ENCODE measurements at places on chromosomes 1 and 21.

DNA sequence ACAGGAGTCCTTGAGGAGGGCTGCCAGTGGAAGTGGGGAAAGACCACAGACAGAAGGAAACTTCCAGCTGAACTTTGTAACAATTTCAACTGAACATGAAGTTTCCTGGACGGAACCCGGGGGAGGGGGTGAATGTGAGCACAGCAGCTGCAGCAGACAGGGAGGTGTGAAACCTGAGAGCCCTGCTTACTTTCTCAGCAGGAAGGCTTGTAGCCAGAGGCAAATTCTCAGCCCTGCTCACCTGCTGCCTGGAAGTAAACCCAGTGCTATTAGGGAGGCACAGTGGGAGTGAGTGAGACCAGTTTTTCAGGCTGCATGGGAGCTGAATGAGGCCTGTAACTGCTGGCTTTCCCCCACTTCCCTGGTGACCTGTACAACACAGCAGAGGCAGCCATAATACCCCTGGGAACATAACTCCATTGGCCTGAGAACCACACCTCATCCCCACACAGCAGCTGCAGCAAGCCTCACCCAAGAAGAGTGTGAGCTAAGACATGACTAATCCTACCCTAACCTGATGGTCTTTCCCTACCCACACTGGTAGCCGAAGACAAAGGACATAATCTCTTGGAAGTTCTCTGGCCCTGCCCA lies 9.6 kb upstream of the SPRR2F start:
- DNase-seq: no peak

- no peak for DNase-seq
Measured at GRCh38 chr1:200530623-200531261, 89.8 kb downstream of the KIF14 start.

DNA sequence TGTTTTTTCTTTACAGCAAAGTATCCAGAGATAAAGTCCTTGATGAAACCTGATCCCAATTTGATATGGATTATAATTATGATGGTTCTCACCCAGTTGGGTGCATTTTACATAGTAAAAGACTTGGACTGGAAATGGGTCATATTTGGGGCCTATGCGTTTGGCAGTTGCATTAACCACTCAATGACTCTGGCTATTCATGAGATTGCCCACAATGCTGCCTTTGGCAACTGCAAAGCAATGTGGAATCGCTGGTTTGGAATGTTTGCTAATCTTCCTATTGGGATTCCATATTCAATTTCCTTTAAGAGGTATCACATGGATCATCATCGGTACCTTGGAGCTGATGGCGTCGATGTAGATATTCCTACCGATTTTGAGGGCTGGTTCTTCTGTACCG lies 6.5 kb downstream of the DEGS1 start:
- DNase-seq: no peak

- DNase-seq: no peak
Measured at GRCh38 chr21:26784974-26785373, 60.2 kb downstream of the ADAMTS1 start.

DNA sequence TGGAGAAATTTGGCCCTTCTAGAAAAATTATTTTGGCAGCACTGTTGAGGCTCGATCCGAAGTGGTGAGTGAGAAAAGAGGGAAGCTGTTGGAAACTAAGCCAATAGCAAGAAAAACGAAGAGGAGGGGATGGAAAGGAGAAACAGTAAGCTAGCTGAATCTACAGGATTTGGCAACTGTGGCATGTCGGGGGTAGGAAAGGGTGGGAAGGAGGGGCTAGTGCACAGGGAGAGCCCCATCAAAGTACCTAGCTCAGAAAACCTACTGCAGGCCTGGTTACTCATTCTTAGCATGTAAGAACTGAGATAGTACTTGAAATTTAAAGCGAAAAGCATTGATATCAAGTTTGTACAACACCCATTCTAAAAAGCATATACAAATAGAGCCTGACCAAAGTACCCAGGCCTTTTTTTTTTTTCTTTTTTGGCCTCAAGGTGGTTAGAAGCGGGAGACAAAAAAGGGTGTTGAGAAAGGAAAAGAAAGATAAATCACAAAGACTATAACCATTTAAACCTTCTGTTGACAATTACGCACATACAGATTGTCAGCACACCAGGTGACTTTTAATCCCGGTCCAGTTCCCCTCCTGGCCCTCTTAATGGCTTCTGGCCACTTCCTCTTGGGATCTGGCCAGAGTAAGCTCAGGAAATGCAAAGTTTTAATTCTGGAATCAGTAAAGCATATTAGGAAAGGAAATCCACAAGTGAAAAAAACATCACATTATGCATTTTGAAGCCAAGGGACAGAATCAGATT lies 50.4 kb downstream of the SLC16A1 start:
- no peak for DNase-seq

DNA sequence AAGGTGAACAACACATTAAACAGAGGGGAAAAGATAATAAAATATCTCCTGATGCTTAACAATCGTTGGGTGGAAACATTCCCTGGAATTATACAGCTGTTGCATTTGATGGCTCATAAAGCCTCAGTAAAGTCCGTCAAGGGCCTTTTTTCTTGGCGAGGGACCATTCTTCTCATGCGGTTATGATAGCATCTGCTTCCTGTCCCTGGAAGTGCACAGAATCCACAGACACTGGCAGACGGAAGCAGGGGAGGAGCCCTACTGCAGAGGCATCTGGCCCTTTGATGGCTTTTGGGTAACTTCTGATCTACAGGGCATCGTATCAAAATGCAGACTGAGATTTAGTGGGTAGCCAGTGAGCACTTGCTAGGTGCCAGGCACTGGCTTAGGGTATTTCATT lies 286.9 kb downstream of the KIF26B start:
- no peak for DNase-seq

DNA sequence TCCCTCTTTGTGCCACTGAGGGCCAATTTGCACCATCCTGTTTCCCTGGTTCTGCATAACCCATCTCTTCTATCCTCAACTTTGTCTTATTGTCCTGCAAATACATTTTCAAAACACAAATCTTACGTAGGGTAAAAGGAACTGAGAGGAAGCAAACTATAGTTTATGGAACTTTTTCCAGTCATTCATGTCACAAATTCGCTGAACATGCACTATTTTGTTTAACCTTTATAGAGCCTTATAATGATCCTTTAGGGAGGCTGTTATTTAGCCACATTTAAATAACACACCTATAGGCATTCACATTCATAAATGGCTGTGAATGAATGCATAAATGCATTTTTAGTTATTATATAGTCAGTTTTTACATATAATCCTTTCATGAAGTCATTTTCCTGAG lies 85.0 kb downstream of the PLPPR5 start:
- no peak for DNase-seq

DNA sequence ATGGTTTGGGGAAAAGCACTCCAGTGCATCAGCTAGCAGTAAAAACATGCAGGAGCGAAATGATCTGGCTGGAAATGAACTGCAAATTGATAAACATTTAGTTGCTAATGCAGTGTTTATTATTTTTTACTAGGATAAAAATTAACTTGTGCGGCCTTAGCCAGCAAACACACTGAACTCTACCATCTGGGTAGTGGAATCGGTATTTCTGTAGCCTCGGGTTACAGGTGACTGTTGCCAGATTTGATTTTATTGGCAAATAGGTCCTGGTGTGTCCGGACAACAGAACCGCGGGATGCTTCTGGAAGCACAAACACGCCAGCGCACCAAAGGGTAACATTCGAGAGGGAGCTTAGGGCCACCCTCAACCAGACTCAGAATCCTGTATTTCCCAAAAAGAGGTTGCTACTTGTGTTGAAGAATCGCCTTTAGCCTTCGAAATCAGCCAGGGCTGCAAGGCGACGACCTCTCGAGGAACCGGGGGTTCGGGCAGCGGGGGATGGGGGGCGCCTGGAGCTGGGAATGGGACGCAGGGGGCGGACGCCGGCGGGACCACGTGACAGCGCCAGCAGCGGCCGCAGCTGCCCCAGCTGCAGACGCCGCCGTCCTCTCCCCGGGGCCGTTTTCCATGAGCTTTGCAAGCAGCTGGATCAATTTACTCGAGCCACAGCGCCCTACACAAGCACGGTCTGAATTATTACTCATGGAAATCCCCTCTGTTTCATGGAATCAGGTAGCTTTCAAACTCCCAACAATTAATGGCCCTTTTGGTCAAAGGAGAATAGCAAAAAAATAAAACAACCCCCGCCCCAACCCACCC lies 158.8 kb downstream of the TOMM20 start:
- no peak for DNase-seq

GRCh38 chr1:26288311-26288941 lies 8.5 kb downstream of the SH3BGRL3 start:
- no peak for DNase-seq

GRCh38 chr1:79232818-79233217 lies 226.3 kb upstream of the ADGRL4 start:
- no peak for DNase-seq

DNA sequence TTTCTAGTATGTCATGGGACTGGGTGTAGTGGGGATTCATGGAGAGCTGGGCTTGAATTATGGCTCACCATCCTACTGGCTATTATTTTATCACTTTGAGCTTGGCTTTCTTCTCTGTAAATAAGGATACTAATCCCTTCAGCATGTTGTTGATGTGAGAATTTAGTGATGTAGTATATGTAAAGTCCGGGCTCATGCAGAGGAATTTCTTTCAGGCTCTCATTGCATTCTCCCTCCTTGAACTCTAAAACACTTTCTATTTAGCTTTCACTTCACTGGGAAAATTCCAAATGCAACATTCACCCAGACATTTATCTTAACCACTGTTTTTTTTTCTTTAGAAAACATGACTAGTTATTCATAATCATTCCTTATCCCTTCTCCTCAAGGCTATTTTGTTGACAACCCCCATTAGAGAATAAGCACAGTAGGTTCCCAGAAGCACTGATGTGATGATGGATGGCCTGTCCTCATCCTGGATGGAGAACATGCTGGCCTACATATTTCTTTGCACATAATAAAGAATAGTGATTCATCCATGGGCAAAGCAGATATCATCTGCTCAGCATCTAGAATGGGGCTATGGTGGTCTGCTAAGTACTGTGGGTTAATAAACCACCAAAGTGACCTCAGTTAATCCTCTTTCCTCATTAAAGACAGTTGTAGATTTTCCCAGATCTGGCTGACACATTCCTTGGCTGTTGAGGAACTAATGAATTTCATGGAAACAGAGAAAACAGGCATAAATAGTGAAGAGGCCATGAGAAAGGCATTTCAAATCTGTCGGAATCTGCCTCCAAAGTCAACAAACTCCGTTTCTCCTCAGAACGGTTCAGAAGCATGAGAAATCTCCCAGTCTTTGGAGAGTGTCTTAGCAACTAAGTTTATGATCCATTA lies 68.0 kb upstream of the CYP2J2 start:
- no peak for DNase-seq

DNA sequence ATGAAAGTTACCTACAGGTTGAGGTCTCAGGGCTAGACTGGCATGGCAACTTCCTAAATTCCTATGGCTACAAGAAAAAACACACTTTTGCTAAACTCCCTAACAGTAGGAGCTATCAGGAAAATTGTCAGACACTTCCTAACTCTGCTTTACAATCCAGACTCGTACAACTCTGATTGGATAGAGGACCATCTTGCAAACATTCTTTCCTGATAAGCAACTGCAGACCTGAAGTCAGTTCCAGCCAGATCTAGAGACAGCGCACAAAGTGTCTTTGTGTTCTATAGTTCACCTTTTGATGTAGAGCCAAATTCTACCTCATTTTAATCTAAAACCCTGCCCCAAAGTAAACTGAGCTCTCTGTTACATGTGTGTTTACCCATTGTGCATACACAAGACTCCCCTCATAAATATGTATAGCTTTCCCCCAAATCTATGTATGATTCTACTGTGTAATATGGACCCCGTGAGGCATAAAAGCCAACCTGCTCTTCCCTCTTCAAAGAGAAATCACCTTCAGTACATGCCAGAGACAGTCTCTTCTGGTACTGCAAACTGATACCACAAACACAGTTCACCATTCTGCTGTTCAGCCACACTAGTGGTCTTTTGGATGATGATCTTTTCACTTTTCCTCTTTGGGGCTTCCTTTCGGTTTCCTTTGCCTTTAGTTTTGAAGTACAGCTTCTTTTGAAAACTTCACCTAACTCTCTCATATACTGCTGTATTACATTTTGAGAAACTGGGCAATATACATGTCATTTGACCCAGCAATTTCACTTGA lies 21.7 kb downstream of the ZP4 start:
- DNase-seq: no peak

GRCh38 chr1:62325081-62325480 lies 5.8 kb upstream of the KANK4 start:
- DNase-seq: no peak

DNA sequence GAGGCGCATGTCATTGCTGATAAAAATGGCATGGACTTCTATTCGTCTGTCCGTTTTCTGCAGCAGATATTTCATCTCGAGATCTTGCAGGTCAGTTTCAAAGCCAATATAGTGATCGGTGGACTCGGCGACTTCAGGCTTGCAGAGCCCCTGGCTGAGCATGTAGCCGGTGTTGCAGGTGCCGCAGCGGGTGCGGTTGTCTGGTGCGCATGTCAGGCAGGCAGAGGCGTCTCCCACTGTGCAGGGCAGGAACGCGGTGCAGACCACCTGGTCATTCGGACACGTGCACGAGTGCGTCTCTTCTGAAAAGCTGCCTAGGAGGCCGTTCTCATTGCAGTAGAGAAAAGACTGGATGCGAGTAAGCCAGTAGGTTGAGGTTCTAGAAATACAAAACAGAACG lies 378.9 kb downstream of the BRINP3 start:
- DNase-seq: no peak

DNA sequence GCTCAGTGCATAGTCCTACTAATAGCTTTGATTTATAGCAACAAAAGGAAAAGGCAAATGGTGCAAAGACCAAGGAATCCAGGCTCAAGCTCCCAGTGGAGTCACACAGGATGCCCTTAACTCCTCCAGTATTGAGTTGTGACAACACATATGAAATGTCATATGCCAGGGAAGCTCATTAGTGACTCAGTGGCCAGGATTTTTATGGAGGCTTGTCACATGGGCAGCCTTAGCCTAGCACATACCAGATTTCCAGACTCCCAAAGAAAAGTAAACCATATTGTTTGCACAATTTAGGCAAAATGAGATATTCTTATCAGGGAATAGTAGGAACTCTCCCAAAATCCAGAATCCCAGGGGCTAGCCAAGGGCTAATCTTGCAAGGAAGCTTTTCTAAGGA lies 129.2 kb downstream of the MAGI3 start:
- no peak for DNase-seq

DNA sequence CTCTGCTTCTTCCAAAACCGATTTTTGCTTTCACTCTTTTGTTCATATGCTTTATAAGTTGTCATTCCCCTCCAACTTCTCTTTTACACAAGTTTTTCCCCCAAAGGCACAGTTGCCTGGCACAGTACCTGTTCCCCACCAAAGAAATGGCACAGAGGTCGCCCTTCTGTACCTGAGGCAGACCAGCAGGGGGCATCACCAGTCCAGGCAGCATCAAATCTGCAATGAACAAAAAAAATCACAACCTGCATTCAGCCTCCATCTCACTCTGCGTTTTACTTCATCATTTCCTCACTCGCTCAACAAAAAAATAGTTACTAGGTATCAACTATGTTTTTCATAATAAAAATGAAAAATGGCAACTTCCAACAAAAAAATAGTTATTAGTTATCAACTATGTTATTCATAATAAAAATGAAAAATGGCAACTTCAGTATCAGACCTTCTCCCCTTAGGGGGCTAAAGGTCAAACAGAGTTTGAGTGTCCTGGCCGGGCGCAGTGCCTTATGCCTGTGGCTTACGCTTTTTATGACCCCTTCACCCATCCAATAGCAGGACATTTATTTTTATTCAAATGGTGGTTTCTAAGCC lies 4.1 kb downstream of the EIF2D start:
- DNase-seq: no peak
